ENCODE measurements at places on chromosomes 2 and 18.

DNA sequence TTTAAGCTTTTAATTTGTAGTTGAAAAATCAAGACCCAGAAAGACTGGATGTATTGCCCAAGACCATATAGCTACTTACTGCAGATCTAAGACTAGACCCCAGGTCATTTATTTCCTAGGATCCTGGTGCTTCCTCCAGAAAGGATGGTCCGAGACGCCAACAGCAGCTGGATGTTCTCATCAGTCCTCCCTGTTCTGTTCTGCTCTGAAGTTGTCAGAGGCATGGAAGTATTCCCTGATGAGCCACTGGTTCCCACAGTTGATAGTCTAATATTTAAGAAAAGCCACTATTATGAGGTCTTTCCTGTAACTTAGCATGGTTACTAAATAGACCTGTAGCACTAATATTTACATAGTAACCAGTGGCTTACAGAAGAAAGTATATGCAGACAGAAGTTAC is 393.5 kb downstream of the MTX2 start:
- H3K4me1 ChIP-seq: no peaks in the 10 kb centered on the region
- no peak overlapping the region for H3K27ac ChIP-seq
- no peak for DNase-seq
- no peaks in the 10 kb centered on the region for H3K36me3 ChIP-seq
- H3K27me3 ChIP-seq: peaks cover 5% of the 10 kb centered on the region
- no peak overlapping the region for H3K4me3 ChIP-seq

DNA sequence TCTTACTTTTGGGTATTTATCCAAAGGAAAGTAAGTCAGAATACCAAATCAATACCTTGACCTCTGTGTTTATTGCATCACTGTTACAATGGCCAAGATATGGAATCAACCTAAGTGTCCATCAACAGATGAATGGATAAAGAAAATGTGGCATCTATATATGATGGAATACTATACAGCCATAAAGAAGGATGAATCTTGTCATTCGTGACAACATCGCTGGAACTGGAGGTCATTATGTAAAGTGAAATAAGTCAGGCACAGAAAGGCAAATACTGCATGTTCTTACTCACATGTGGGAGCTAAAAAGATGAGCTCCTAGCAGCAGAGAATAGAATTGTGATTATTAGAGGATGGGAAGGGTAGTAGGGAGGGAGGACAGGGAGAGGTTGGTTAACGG is 34.6 kb downstream of the LCT start:
- no peak overlapping the region for H3K4me3 ChIP-seq
- no peaks in the 10 kb centered on the region for H3K27me3 ChIP-seq
- peaks cover 1% of the 10 kb centered on the region for H3K36me3 ChIP-seq
- no peak overlapping the region for H3K27ac ChIP-seq

DNA sequence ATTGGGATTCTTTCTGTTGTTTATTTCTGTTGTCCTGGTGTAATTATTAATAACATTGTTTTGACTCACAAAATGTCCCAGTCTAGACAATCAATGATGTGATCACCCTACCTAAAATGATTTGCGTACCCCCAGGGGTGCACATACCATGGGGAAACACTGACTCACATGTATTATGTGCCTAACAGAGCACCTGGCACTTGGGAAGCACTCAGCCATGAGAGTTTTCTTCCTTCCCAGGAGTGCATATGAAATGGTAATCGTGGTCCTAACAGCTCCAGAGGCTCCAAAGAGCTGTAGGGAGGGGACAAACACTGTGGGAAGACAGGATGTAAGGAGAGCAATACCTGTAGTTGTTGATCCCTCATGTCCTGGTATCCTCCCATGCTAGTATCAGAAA is 187.8 kb upstream of the ERBB4 start:
- no peak overlapping the region for H3K27ac ChIP-seq
- peaks cover 1% of the 10 kb centered on the region for H3K36me3 ChIP-seq
- no peak overlapping the region for H3K4me3 ChIP-seq
- H3K27me3 ChIP-seq: no peaks in the 10 kb centered on the region
- no peaks in the 10 kb centered on the region for H3K4me1 ChIP-seq

DNA sequence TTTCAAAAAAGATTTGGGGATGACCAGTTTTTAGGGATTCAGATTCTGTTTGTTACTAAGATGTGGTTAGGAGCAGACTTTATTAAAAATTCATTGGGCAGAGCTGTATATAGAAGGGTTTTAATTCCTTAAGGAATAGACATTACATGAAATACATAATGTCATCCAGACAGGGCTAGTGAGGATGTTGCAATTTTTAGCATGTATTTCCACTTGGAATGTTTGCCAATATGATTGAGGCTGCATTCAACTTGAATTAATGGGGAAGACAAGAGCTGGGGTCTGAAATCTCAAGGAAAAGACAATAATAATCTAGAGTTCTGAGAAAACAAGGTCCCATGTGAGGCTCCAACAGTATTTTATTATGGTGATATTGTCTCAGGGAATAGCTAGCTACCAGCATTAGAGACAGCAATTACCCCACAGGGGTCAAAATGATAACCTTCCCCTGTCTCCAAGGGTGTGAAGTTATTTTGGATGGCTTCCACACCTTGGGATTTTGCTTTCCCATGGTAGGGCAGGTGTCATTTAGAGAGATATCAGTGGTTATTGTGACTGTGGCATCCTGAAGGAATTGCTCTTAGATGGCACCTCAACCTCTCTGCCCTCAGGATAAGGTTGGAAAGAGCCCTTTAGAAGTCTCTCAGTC is 60.2 kb downstream of the VSNL1 start:
- peaks cover 22% of the 10 kb centered on the region for H3K27me3 ChIP-seq
- no peak overlapping the region for H3K4me3 ChIP-seq
- no peaks in the 10 kb centered on the region for H3K4me1 ChIP-seq
- H3K27ac ChIP-seq: no peak overlapping the region

DNA sequence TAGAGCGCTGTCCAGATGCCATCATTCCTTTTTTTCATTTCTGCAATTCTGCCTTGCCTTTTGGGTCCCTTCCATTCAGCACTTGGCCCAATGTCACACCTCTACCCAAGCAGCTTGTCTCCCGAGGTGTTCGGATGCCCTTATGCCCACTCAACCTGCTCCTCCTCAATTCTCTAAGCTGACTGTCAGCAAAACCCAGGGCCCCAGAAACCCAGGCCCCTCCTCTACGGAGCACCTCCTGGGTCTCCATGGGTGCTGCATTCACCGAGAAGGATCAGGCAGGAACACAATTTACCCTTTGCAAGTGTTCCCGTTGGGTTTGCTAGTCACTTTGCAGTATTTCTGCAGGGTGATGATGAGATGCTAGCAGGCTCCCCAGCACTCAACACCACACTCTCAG is 86.7 kb upstream of the RAB6C start:
- peaks cover 2% of the 10 kb centered on the region for H3K4me1 ChIP-seq
- DNase-seq: no peak
- no peaks in the 10 kb centered on the region for H3K36me3 ChIP-seq
- no peak overlapping the region for H3K4me3 ChIP-seq
